ENCODE measurements at places on chromosomes 4 and X.

DNA sequence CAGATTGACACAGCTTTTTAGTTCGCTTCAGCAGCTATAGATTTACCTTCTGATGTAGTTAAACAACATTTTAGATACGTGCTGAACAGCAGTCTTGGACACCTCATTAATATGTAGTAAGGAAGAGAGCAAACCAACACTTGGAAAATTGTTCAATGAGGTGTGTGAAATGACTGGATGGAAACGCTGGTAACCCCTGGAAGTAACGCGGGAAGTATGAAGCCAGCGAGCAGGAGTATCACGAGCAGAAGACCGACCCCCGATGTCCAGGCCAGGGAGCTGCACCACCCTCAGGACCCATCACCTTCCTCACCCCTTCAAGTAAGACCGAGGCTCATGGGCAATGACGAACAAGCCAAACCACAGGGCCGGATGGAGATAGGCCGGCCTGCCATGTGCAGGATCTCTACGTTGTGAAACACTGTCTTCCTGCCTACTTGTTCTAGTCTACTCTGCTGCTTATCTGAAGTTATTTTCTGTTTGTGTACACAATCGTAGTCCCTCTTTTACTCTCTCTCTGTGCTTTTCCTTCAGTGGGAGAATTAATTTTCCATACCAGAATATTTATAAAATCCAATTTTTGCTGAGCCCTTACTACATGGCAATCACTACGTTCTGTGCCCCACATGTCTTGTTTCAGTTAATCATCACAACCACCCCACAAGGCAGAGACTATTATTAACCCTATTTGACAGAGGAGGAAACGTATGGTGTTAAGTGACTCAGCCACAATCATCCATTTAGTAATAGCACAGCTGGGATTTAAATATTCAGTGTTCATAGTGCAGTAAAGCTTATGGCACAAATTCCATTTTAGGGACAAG is 221.7 kb downstream of the APBB2 start:
- DNase-seq: no peak

GRCh38 chr4:55980725-55981124 is 32.0 kb downstream of the CEP135 start:
- DNase-seq: no peak

DNA sequence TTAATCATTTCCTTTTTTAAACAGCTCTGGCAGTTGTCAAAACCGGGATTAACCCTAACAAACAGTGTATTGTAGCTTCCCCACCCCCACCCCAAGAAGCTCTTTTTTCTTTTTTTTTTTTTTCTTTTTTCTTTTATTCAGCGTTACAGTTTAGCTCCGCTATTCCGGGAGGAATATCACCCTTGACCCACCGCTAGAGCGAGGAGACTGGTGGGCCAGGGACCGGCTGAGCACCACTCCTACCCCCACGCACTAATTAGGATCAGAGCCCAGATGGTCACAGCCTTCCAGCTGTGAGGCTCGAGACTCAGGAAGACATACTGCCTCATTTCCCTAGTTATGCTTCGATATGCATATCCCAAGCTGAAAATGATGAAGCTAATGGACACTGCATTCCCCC is 2.0 kb downstream of the PARM1 start:
- no peak for DNase-seq

DNA sequence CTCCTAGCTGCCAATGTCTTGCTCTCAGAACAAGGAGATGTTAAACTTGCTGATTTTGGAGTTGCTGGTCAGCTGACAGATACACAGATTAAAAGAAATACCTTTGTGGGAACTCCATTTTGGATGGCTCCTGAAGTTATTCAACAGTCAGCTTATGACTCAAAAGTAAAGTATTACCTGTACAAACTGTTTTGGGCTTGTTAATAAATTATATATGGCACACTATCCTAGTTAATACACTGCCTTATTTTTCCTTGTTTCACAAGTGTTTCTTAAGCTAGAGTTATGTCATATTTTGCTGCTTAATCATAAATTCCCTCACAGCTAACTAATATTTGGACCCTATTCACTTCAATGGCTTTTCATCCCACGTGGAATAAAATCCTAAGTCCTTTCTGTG is 45.3 kb downstream of the STK26 start:
- DNase-seq: no peak

GRCh38 chr4:80140194-80140593 is 57.1 kb upstream of the PRDM8 start:
- no peak for DNase-seq

DNA sequence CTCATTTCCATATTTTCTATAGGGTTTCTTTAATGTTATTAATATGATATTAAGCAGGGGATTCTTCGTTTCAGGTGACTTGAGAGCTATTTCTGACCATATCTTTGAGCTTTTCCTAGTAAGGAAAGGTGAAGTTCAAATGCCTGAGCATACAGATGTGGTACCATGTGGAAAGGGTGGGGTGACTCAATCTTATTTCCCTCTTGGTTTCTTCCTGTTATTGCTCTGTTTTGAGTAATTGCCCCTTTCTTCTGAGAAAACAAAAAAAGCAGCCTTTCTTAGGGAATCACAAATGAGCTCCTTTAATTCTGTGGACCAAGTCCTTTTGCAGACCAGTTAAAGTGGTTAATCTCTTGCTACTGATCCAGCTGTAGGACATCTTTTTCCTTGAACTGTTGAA is 41.0 kb upstream of the AGA start:
- DNase-seq: no peak

DNA sequence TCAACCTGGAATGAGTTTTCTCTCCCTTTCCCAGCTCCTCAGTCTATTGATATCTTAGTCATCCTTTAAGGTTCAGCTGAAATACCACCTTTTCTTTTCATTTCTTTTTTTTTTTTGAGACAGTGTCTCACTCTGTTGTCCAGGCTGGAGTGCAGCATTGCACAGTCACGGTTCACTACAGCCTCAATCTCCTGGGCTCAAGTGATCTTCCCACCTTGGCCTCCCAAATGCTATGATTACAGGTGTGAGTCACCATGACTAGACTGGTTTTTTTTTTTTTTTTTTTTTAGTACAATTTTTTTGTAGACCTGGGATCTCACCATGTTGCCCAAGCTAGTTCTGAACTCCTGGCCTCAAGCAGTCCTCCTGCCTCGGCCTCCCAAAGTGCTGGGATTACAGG is 28.9 kb downstream of the AFF1 start:
- DNase-seq: no peak

- no peak for DNase-seq
Measured at GRCh38 chrX:57822818-57823217, 87.4 kb downstream of the ZXDA start.

DNA sequence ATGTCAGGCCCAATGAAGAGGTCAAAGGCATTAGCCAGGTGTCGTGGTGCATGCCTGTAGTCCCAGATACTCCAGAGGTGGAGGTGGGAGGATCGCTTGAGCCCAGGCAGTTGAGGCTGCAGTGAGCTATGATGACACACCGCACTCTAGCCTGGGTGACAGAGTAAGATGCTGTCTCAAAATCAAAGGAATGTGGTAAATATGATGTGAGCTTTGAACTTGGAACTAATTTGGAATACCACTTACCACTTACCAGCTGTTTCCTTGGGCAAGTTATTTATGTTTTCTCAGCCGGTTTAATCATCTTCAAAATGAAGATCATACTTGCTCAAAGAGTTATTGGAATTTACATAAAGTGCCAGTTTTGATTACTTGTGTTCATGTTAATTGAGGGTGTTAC is 23.8 kb upstream of the SEPSECS start:
- no peak for DNase-seq

GRCh38 chr4:10129196-10130177 is 12.9 kb upstream of the WDR1 start:
- DNase-seq: no peak

GRCh38 chrX:154354516-154354915 is 19.9 kb downstream of the FLNA start:
- no peak for DNase-seq

- no peak for DNase-seq
Measured at GRCh38 chrX:122154019-122154418, 1030.1 kb upstream of the GRIA3 start.

- no peak for DNase-seq
Measured at GRCh38 chr4:1598206-1599025, 85.7 kb downstream of the FAM53A start.

DNA sequence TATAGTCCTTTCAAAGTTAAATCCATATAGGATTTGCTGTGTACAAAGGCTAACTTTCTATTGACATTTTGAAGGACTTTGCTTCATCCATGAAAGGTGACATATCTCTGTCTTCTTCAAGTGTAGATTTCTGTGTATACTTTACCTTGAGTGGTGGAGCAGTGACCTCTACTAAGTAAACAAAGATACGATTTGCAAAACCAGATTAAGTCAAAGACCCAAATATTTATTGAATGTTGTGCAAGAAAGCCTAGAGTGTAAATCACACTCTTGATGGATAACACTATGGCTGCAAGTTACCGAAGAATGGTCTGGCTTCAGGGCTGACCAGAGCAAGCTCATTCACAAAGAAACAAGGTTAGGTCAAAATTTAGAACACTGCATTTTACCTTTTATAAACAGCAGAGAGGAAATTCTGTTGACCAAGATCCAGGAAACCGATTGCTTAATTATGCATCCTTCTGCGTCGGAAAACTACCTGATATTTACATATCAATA is 5.4 kb upstream of the FGG start:
- no peak for DNase-seq

DNA sequence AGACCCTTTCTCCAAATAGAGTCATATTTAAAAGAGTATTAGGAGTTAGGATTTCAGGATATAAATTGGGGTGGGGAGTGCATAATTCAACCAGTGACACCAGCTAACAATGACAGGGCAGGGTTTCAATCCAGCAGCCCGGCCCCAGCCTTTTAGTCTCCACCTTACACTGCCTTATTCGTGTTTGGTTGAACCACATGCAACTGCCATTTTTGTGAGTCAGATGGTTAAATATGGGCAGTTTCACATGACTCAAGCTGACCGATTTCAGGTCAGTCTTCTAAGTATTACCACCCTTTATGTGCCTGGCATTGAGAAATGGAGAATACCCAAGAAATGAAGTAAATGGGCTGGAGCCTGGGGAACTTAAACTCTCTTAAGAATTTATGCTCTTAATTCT is 102.8 kb downstream of the STOX2 start:
- no peak for DNase-seq

GRCh38 chr4:186724058-186724863 is 605 bp upstream of the FAT1 start:
- DNase-seq: no peak

- DNase-seq: no peak
Measured at GRCh38 chr4:36218121-36218520, 26.2 kb downstream of the ARAP2 start.

DNA sequence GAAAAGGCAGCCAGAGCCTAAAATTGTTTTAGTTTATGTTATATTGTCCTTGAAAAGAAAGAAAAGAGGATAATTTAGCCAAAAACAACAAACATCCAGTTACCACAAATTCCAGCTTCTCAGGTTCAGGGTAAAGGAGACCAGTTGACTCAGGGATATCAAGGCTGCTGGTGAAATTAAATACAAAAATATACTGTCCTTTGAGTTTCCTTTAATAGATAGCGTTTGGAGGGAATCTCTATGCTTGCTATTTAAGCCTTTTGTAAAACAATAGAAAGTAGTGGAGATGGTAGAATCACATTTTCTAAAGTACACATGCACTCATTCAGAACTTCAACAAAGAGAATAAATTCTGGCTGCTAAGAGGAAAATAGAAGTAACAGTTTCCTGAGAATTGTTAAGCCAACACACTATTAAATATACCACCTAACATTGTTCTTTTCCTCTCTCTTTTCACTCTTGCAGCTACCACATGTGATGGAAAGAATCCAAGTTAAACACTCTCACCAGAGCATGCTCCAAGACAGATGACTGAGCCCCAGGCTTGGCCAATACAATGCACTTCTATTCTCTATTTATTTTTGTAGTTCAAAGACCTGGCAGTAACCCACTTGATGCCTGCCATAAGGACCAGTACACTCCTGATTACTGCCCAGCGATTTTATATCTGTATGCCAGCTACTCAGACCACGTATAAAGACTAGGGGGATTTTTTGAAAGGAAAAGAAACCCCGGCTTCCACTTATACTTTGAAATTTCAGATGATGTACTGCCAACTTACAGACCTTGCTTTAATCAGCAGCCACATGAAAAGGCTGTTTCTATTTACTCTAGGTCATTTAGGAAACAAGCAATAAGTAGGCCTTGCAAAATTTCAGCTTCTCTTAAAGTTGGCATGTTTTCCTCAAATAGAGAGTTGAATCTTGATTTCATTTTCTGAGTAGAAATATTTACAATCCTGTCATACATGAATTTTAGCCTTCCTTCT is 756.9 kb downstream of the FAT4 start:
- no peak for DNase-seq

DNA sequence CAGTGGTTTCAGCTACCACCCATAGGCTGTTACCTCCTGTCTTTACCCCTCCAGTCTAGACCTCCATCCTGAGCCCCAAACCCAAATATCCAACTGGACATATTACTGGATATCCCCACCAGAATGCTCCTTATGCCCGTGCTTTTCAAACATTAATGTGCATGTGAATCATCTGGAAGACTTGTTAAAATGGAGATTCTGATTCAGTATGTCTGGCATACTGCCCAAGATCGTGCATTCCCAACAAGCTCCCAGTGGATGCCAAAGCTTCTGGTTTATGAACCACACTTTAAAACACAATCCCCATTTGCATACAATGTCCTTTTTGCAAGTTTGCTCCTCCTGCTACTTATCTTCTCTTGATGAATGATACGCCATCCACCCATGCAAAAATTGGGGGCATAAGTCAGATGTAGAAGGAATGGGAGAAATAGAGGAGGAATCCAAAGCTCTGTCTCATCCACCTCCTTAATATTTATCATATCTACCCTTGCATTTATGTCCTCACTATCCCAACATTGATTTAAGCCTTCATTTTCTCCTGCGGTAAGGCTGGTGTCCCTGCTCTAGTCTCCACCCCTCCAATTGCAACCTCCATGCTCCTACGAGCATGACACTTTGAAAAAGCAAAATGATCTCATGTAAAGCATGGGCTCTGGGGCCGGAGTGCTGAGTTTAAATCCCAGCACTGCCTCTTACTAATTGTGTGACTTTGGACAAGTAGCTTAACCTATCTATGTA is 7.4 kb upstream of the PGRMC1 start:
- no peak for DNase-seq

GRCh38 chr4:82680834-82681233 is 117.8 kb downstream of the SCD5 start:
- DNase-seq: no peak

DNA sequence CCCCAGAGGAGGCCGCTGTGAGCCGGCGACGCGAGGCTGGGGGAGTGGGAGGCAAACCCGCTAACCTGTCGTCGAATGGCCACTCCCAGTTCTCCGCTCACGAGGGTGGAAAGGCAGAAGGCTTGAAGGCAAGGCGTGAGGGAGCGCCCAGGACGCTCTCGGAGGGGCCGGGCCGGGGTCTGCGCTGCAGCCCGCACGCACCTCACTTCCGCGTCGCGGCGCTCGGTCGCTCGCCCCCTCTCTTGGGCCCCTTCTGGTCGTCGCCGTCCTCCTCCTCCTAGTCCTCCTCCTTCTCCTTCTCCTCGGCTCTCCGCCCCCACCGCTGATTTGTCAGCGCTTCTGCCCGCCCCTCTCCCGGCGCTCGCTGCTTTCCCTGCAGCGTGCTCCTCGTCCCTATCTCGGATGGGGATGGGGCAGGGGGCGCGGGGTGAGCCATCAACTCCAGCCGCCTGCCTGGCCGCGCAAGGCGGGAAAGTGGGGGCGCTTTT is at the start of gene SNCA:
Gene SNCA (minus strand): TSS at position 265 of the 488 bp plus-strand sequence. CDS start 1,494 bp downstream, outside the sequence.
- DNase-seq: no peak
